ENCODE measurements at places on chromosomes 7 and 10.

DNA sequence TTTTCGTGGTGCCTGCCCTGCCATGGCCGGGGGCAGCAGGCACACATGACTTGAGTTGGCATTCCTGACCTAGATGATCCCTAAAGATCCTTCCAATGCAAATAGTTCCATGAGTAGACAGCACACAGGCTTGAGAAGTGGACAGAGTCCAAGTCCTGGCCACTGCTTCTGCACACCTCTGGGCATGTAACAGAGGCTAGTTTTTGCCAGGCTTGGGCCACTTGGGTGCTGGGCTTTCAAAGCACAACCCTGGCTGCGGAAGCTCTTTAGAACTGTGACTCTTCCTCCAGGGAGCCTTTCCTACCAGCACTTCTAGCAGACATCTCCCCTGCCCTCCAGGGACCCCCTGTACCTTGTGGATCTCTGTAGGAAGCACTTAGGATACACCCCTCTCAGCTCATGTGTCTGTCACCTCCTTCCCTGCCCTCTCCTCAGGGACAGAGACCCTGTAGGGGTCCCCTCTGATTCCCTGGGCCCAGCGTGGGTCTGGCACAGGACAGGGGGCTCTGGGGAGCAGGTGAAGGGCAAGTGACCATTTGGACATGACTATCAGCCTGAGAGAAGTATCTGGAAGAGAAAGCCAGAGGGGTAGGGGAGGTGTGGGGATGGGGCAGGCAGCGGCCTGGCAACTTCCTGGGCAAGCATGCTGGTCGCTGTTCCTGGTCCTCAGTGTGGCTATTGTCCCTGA lies 36.2 kb downstream of the ZCCHC24 start:
- no peak for DNase-seq

- DNase-seq, result peak; percentile 95
These were observed at the start of gene HECTD2 for GRCh38 chr10:91409869-91410637. HECTD2 (plus strand) TSS chr10:91410344; CDS start chr10:91410439, 95 bp downstream.

- DNase-seq, result no peak
These were observed 393.4 kb downstream of the ACTR3B start for GRCh38 chr7:153152801-153153422.

- peak; percentile 97 for DNase-seq
These were observed 121.0 kb downstream of the HIP1 start for GRCh38 chr7:75617634-75618234.

GRCh38 chr10:15430969-15431771 lies 60.1 kb upstream of the FAM171A1 start:
- DNase-seq, result no peak
